ENCODE measurements at places on chromosomes 16 and 17.

DNA sequence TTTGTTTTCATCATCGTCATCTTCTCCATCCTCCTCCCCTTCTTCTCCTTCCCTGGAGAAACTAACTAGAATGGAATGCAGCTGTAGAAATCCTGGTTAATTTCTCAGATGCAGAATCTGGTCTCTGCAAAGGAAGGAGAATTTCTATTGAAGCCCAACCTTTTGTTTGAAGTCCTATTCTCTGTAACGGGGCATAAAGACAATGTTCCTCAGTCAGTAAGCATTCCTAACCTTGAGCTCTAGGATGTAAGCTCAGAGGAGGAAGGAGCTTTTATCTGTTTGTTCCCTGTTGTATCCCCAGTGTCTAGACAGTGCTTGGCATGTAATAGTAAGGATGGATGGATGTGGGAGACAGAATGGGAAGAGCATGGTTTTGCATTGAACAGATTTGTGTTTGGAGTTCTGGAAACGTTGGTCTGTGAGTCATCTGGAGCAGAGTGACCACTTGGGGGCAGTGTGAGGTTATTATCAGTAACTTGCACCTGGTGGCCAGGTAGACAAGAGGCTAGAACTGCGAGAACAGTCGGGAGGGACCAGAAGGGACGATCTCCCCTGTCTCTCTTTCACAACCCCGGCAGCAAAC lies 363.7 kb downstream of the SNX29 start:
- DNase-seq, result peak; percentile 52

- DNase-seq, result no peak
Observed at GRCh38 chr17:48426019-48426665, 3.9 kb downstream of the SKAP1 start.

- no peak for DNase-seq
Observed at GRCh38 chr17:77203436-77203835, 62.7 kb downstream of the SEC14L1 start.

- DNase-seq, result no peak
Observed at GRCh38 chr17:1055751-1056645, 59.1 kb downstream of the TIMM22 start.

DNA sequence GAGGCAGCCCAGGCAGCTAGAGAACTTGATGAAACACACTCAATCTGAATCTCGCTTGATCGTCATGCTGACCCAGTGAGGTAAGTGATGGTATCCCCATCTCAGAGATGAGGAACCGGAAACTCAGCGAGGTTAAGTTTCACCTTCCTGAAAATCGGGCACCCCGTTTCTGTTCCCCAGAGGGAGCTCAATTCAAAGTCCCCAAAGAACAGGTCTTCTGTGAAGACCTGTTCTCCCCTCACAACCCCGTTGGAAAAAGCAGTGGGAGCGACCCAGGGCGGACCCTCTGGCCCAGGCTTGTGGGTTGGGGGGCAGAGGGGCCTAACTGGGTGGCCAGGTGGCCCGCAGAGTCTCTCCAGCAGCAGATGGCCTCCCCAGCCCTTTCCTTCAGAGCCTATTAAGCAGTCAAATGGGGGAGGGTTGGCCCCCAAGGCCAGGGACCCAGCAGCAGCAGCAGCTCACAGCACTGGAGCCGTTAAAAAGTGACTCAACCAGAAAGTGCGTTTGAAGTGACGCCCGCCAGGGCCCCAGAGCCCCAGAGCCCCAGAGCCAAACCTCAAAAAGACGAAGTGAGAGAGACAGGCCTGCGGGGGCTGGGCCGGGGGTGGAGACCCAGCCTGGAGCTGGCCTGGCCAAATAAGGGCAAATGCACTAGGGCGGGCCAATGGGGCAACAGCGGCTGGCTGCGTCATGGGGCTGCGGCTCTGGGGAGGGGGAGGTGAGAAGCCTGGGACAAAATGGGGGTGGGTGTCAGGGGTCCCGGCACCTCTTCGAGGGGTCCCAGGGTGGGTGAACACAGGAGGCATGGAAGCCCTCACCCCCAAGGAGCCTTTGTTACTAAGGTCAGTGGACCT lies 9.2 kb upstream of the TSPOAP1 start:
- no peak for DNase-seq

DNA sequence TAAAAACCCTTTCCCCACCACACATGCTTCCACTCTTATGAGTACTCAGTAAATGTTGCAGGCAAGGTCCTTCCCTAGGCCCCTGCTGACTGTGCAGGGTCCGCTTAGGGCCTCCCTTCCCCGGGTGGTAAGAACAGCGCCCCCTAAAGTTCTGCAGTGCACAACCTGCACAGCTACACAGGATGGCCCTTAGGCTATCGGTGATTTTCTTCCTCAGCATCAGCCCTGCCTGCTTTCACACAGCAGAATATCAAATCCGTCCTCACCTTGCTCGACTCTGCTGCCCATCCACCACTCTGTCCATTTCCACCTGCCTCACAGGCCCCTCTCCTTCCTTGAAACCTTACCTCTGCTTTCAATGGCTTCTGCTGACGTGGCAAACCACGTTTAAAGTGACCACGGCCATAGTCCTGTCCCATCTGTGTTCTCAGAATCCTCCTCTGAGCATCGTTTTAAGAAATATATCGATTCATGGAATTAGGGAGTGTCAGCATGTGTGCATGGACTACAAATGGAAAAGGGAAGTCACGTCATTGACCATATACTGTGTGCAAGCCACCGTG lies 51.4 kb upstream of the TMEM132E start:
- DNase-seq, result no peak

GRCh38 chr16:54846766-54847165 lies 83.9 kb upstream of the IRX5 start:
- peak; percentile 1 for DNase-seq

DNA sequence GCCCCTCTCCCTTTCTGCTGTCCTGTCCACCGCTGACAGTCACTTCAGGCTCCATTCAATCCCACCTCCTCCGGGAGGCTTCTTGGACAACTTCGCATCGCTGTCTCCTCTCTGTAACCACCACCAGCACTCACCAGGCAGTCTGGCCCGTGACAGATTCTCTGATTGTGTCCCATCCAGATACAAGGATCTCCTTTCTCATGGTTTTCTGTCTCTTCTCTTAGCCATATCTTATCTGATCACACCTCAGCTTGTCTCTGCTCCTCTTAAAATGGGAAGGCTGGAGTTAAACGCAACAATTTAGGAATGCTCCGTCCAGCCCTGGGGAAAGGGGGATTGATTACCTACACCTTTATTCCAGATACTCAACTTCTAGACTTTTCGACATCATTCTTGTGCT lies 56.9 kb upstream of the ARHGAP44 start:
- DNase-seq, result no peak

DNA sequence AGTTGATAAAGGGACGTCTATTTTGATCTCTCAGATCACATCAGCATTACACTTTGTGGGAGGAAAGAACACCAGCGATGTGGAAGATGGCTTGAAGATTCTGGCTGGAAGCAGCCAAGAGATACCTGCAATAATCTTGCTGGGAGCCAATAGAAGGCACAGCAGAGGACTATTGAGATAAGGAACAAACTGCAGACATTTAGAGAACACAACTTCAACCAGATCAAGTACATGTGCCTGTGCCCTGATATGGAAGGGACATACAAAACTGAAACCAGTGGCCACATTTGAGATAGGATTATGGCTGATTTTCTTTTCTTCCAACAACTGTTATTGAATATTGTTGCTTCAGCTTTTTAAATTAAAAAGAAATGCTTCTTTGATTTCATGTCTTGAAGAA lies 18.6 kb upstream of the PSMD7 start:
- no peak for DNase-seq

DNA sequence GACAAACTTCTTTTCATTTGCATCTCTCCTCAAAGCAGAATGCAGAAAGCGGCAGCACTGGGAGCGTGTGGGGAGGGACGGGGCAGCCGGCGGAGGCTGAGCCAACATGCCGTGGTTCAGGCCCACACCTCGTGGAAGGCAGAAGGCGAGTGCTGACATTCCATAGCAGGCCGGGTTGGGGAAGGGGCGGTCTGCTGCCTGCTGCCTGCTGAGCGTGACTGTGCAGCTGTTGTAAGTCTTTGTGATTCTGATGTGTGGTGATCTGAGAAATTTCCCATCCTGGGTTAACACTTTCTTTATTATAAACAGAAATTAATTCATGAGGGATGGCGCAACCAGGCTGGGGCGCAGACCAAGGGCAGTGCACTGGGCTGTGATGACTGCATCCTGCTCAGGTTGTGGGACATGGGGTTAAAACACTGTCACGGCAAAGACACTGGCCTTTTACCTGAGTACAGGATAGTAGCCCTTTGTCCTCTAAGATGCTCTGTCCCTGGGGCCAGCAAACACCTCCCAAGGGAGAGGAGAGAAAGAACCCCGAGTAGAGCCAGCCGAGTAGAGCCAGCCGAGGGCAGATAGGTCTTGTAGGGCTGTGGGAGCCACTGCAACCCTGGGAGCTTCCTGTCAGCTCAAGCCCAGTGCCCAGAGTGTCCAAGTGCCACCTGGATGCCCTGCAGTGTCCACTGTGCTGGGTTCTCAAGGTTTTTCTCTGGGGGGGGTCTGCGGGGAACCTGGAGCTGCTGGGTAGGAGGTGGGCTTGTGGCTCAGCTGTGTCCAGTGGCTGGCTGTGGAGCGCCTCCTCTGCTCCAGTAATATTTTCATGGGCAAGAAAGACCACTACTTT lies 8.8 kb upstream of the DNASE1 start:
- peak; percentile 52 for DNase-seq

- peak; percentile 16 for DNase-seq
Observed at GRCh38 chr17:82985973-82986372, 93.4 kb upstream of the METRNL start.

GRCh38 chr17:10652984-10653659 lies 4.0 kb downstream of the MYH3 start:
- no peak for DNase-seq

- DNase-seq, result no peak
Observed at GRCh38 chr17:71905376-71906031, 215.3 kb upstream of the SOX9 start.

GRCh38 chr16:30974348-30974747 lies 10.7 kb upstream of the HSD3B7 start:
- no peak for DNase-seq

DNA sequence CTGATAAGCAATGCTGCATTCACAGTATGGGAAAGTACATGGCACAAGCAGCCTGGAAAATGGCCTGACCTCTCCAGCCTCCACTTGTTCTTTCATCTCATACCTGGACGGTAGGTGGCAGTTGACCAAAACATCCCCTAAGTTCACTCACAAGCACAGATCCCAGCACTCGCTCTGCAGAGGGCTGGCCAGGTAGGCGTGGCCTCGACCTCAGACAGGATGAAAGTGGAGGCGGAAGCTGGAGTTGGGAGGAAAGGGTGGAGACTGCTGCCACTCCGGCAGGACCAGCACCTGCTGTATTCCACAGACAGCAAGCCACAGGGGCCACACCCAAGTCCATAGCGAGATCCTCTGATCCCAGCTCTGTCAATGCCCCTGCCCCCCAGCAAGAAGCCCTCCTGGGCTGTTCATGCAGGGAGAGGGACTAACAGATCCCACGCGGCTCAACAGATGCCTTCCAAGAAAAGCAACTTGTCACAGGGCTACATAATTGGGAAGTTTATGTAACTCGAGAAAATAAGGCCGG lies 31.3 kb downstream of the ZCCHC14 start:
- DNase-seq, result peak; percentile 90

- no peak for DNase-seq
Observed at GRCh38 chr16:680625-680945, 375 bp downstream of the STUB1 start.

DNA sequence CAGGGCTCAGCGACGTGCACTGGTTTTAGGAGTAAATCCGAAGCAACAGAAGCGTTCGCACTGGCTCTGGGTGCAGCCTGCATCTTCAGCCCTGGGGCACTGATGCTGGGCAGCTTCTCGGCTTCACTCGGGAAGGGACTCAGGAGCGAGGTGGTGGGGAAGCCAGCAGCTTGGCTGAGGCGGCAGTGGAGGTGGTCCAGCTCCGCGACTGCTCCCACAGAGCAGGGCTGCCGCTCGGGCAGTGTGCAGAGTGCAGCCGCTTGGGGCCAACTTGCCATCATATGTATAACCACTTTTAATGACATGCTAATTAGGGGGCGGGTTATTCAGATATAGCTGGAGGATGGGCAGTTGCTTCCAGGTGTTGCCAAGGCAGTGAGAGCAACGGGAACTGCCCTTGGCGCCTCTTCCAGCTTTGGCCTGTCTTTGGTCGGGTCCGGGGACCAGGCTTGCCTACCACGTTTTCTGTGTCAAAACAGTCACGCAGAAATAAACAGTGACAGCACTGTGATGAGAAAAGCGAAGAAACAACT lies 26.7 kb downstream of the METRNL start:
- no peak for DNase-seq

GRCh38 chr17:46869296-46869695 lies 17.9 kb downstream of the WNT9B start:
- no peak for DNase-seq

DNA sequence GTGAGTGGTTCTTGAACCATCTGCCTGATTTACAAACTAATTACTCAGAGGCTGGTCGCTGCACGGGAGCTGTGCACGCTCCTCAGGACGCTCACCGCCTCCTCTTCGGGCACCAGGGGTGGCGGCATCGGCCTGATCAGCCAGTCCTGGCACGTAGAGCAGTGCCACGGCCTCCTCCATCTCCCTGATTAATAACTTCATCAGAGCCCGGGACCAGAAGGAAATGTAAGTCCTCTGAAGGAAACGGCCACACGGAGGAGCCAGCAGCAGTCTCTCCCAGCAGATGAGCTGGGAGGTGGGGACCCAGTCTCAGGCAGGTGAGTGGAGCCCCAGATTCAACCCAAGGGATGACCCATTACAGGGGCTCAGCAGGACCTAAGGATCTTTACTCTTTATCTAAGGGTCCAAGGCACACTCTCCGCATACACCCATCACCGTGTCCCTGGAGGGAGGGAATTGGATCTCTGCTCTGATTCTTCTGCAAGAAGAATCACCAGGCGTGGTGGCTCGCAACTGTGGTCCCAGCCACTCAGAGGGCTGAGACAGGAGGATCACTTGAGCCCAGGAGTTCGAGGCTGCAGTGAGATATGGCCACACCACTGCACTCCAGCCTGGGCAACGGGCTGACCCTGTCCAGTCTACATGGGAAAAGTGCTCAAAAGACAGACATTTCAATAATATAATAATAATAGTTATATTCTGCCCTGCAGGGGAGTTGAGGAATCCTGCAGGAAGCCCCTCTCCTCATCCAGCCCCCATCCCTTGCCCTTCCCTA lies 366.5 kb downstream of the SEC14L1 start:
- peak; percentile 29 for DNase-seq

DNA sequence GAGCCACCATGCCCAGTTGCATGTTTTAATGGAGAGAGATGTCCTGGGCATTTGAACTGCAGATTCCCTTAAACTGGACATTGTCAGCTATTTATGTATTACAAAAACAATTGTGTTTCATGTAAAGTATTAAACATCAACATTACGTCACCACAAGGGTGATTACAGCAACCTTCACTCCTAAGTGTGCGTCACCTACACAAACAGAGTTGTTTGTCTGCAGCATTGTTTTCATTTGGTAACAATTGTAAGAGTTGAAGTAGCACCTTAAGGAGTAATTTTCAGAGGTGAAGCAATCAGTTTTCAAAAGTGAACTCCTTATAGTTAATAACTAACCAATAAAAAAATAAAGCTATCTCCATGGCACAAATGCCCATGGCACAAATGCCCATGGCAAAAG lies 271.4 kb downstream of the IRX3 start:
- DNase-seq, result no peak

Data from NCI-H510A treated with DMSO at 0.1 percent for 48 hours (cell line).